ENCODE measurements at places on chromosomes 3 and 15.
A peak's percentile ranks its signal among the peaks of the same experiment; 100 is the strongest.

GRCh38 chr15:43905755-43906154, 79.0 kb downstream of the WDR76 start:
- DNase-seq, result no peak

DNA sequence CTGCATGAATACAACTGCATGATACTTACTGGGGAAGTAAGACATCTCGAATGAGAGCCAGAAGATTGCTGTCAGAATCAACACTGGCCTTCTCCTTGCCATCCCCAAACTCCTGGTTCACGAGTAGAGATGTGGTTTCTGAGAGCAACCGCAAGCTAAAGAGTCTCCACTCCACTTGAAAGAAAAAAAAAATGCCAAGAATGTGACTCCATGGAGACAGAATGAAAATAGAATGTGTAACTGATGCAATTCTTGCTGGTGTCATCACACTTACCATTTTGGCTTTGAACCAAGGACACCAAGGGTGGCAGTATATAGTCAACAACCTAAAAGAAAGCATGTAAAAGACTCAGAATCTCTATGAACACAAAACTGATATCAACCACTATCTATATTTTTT, 280.4 kb downstream of the ULK4 start:
- DNase-seq, result peak; percentile 23

DNA sequence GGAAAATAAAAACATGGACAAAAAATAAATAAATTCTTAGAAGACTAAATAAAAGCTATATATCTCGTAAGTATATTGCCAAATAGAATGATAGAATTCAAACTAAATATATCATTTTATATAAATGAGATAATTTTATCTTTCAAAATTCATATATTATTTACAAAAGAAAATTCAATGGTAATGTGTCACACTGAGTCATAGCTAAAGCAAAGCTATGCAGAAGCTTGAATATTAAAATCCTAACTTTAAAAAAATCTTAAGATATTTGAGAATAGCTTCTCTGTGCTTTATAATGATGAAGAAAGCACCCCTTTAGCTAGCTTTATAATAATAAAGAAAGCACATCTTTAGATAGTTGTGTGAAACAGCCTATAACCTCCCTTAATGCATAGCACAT, 1010.8 kb downstream of the OTOL1 start:
- DNase-seq, result no peak

DNA sequence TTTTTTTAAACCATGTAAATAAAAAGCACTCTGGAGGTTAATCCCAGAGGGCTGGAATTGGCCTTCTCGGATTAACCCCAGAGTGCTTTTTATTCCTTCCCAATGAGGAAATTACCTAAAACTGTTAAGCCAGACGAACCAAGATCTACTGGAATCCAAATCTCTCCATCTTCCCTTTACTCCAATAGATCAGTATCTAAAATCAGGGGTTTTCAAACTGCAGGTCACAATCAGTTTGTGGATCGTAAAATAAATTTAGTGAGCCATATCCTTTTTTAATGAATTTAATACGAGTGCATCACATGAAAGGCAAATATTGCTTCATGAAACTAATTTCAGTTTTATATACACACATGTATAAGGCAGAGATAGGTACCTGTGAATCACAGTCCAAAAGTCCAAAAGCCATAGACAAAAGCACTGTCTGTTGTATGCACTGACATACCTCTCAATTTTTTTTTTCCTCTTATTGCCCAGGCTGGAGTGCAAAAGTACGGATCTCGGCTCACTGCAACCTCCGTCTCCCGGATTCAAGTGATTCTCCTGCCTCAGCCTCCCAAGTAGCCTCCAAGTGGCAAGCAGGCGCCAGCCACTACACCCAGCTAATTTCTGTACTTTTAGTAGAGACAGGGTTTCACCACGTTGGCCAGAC, 61.3 kb downstream of the TBL1XR1 start:
- peak; percentile 51 for DNase-seq

GRCh38 chr3:32706348-32707025, 21.5 kb downstream of the CNOT10 start:
- no peak for DNase-seq

DNA sequence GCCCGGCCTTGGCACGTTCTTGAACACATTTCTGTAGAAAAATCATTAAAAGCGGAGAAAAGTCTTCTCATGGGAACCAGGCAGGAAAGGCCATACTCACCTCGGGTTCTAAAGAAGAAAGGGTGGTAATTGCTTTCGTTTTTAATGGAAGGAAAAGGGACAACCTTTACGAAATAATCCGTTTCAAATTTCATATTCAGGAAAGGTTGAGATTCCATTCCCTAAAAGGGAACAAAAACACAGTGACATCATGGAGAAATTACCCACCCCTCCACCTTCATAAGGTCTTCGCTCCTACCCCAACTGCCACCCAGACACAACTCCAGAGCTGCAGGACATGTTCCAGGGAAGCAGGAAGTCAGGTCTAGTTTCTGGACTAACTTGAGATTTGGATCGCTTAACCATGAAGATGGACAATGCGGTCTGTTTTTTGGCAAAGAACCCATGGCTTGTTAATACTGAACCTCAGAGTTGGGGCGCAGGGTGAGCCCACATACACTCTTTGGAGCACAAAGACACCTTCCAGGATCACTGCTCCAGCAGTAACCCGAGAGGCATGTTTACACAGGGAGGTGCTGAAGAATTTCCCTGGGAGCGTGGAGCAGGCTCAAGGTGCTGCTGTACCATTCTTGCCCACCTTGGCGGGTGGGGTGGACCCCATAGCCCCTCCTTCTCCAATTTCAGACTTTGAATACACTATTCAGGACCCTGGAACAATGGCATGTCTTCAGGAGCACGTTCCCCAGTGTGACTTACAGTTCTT, 49.2 kb downstream of the SPATA12 start:
- no peak for DNase-seq

- no peak for DNase-seq
Measured at GRCh38 chr3:191237047-191237882, 38.2 kb downstream of the OSTN start.

GRCh38 chr3:184378651-184379357, 797 bp upstream of the THPO start:
- no peak for DNase-seq

GRCh38 chr15:72445426-72445825, 28.7 kb upstream of the ARIH1 start:
- no peak for DNase-seq

GRCh38 chr3:24981924-24982323, 446.1 kb upstream of the RARB start:
- no peak for DNase-seq

DNA sequence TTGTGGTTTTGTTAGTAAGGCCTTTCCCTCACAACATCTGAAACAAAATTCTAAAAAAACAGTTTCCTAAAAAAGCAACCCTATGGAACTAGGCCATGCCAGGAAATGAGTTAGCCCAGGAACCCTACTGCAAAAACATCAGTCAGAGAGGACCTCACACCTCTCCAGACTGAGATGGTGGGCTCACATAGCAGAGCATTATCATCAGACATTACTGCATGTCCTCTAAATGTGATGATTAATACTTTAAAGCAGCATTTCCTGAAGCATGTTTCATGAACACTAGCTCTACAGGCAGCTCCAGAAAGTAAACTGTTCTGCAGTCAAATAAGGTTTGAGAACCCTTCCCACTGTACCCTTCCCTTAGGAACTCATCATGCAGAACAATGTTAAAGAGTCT, 232.3 kb upstream of the MRPL3 start:
- DNase-seq, result no peak

- no peak for DNase-seq
Measured at GRCh38 chr3:131232711-131233267, 148.8 kb upstream of the NUDT16 start.

DNA sequence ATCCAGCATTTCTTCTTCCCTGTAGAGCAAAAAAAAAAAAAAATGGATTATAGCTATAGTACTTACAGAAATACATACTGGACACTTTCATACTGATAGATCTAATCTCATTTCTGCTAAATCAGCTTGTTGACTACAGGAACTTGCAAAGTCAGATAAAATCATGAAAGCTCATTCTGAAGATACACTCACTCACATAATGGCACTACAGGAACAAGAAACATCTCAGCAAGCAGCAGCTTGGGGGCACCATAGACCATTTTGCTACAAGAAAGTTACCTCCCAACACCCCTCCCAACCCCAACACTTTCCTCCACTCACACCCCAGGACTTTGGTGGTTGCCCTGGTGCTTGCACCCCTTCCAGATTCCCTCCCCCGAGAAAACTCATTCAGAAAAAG, 4.6 kb downstream of the MYH15 start:
- no peak for DNase-seq

DNA sequence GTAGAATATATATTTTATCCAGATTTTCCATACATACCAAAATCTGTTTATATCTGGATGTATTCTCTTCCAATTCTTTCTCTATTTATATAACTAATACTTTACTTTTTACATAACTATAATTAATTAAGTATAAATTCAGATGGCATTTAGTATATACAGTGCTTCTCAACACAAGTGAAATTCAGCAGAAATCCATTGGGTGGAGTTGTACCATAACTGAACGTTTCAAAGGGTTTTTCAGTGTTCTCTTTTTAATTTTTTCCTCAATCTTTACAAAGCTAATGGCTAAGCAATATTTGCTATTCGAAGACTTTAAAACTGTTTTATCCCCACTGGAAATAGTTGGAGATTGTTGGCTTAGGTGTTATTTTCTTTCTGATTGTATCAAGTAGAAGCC, 13.9 kb upstream of the ZBBX start:
- no peak for DNase-seq

- DNase-seq, result no peak
Measured at GRCh38 chr15:96551196-96551595, 220.7 kb downstream of the NR2F2 start.

GRCh38 chr3:112746675-112747280, 99.9 kb downstream of the CD200R1L start:
- DNase-seq, result peak; percentile 21

DNA sequence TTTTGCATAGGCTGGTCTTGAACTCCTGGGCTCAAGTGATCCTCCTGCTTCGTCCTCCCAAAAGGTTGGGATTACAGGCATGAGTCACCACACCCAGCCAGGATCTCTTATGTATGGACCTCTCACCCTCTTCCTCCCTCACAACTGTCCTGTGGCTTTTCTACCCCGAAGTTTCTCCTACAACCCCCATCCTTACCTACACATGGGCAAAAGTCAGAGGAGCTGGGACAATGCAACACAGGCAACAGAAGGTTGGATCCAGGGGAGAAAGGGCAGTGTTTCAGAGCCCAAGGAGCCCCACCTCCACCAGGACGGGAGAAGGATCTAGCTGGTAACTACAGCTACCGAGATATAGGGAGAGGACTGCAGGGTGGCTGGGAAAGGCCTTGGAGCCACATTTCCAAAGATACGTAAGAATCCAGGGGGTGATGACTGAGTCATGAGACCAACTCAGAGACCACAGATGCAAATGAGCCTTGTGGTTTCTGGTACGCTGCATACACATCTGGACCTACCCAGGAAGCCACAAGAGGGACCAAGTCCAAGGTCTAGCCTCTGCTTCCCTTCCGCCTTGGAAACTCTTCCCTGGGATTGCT, 13.6 kb downstream of the IGDCC4 start:
- no peak for DNase-seq

DNA sequence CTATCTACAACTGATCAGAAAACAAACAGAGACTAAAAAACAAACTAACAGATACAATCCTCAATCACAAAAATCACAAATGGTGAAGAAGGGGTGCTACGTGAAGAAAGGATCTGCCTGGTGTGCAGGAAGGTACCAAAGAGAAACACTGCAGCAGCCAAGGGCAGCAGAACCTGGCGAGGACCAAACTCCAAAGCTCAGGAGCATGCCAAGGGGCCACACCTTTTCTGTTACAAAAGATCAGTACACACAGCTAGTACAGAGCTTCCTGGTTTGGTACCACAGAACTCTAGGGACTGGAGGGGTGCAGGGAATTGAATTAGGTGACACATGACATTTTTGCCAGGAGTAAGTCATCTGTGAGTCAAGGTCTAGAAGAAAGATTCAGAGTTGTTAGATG, 107.4 kb upstream of the GRM7 start:
- DNase-seq, result no peak

DNA sequence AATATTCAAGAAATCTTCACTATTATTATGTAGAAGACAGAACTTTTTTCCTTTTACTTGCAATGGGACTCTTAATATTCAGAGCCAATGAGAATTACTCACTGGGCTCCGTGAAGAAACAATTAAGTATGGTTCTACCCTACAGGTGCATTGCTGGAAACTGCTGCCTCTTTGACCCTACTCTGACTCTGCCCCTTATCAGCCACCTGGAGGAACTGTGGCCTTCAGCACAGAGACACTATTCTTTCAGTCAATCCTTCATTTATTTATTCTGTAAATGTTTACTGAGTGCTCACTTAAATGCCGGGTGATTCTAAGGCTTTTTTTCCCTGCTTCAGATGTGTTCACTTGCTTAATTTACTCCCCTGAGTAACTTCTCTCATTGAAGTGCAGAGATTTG, 163.2 kb downstream of the SYNPR start:
- DNase-seq, result peak; percentile 21

DNA sequence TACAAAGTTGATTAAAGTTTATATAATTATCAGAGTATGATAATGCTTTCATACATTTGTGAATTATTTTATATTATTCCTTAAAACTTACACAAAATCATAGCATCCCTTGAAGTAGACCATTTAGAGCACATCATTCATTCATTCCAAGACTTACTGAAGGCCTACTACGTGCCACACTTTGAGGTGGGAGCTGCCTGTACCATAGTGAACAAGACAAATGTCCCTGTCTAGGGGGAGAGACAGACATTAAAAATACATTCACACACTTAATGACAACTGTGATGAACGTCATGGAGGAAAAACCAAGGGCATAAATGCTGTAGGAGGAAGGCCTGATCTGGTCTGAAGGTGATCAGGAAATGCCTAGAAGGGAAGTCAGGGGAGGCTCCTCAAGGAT, 12.1 kb downstream of the MCCC1 start:
- no peak for DNase-seq

- no peak for DNase-seq
Measured at GRCh38 chr15:96750361-96750760, 419.9 kb downstream of the NR2F2 start.

- DNase-seq, result peak; percentile 75
Measured at GRCh38 chr3:115092220-115092791, 54.8 kb downstream of the ZBTB20 start.

DNA sequence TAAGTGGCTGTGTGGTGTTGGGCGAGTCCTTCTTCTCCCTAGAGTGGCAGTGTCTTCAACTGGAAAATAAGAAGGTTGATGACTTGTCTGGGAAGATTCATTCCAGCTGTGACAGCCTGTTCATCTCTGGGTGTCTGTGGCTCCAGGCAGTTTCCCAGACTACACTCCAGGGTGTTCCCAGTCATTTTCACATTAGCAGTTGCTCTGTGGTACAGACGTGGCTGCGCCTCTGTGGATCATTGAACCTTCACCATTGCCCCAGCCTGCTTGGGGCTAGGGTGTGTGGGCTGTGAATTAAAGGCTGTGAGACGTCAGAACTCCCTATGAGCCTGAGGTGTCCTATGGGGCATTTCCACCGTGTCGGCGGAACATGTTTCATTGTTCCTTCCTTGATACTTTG, 239.6 kb upstream of the NR2E3 start:
- DNase-seq, result no peak

GRCh38 chr15:37880009-37880834, 54.2 kb upstream of the TMCO5A start:
- peak; percentile 58 for DNase-seq

All from hepatocyte (in vitro differentiated cells).